ENCODE measurements at places on chromosomes 6 and 20. TPM values are rescaled to one million over a fixed set of nuclear protein-coding genes. Genes with fewer than 3 reads are reported as not detected.

GRCh38 chr20:57156011-57156729 lies 110.3 kb downstream of the BMP7 start:
- no peaks in the 10 kb centered on the region for H3K36me3 ChIP-seq
- no peaks in the 10 kb centered on the region for H3K4me1 ChIP-seq
- no peak for DNase-seq
- no peak overlapping the region for H3K4me3 ChIP-seq
- H3K27ac ChIP-seq = no peak overlapping the region

- DNase-seq = no peak
- H3K4me1 ChIP-seq = peaks cover 33% of the 10 kb centered on the region
- H3K36me3 ChIP-seq = no peaks in the 10 kb centered on the region
- H3K4me3 ChIP-seq = no peak overlapping the region
- H3K27ac ChIP-seq = peak overlapping the region; percentile 69
Observed at GRCh38 chr20:23094927-23095326, 8.8 kb upstream of the CD93 start.

DNA sequence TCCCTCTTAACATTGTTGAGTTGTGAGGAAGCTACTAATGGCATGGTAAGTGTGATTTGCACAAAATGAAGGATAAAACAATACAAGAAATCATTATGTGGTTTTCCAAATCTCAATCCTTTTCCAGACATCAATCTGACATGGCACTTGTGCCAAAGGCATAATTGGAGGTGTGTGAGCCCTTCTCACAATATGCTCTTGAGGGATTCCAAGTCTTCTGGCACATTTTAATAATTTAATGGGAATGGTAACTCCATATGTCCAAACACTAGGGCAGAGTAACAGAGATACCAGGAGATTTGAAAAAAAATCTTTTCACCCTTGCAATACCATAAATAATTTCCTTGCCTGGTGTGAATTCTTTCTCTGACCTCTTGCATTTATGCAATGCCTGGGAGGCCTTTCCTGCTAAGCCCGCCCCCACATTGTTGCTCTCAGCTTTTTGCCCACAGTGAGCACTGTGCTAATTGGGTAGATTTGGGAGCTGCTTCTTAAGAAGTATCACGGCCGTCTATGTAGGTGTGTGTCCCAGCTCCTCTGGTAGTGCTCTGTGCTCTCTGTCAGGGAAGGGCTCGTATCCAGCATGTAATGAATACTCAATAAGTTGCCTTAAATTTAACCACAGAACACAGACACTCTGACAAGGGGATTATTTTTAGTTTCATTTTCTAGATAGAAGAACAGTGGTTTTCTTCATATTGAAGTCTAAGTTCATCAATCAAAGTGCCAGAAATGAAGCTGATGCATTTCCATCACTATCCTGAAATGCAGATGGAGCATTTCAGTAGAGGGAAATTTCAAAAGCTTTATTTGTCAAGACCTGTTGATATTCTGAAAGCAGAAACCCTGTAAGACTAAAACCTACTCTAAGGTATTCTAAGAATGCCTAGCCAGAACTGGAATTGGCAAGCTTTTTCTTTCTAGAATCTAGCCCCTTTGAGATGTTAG lies 54.4 kb upstream of the CEP85L start:
- no peak for DNase-seq
- no peaks in the 10 kb centered on the region for H3K36me3 ChIP-seq
- no peak overlapping the region for H3K27ac ChIP-seq
- H3K4me3 ChIP-seq = no peak overlapping the region
- peaks cover 11% of the 10 kb centered on the region for H3K4me1 ChIP-seq
- H3K27me3 ChIP-seq = no peaks in the 10 kb centered on the region

DNA sequence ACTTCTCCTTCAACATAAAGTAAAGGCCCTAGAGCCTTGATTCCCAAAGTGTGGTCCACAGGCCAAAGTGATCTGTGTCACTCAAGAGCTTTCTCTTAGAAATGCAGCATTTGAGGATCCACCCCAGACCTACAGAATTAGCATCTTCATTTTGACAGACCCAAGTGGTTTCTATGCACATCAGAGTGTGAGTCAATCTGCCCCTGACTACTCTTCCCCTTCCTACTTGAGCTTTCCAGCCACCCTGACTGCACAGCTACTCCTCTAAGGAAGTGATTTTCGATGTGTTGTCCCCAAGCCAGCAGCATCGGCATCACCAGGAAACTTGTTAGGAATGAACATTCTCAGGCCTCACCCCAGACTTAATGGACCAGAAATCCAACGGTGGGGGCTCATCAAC lies 2.6 kb downstream of the MEP1A start:
- H3K27me3 ChIP-seq = no peaks in the 10 kb centered on the region
- peaks cover 4% of the 10 kb centered on the region for H3K4me1 ChIP-seq
- H3K36me3 ChIP-seq = no peaks in the 10 kb centered on the region
- no peak for DNase-seq

GRCh38 chr6:138592749-138593123 lies 93.4 kb upstream of the NHSL1 start:
- no peaks in the 10 kb centered on the region for H3K36me3 ChIP-seq
- H3K4me3 ChIP-seq = peak overlapping the region; percentile 27
- H3K27me3 ChIP-seq = no peaks in the 10 kb centered on the region
- H3K4me1 ChIP-seq = peaks cover 40% of the 10 kb centered on the region

- H3K27ac ChIP-seq = no peak overlapping the region
- DNase-seq = no peak
- peaks cover 11% of the 10 kb centered on the region for H3K4me1 ChIP-seq
- no peaks in the 10 kb centered on the region for H3K36me3 ChIP-seq
Observed at GRCh38 chr6:32785781-32786533, 22.6 kb upstream of the HLA-DQB2 start.

- H3K27ac ChIP-seq = no peak overlapping the region
- H3K27me3 ChIP-seq = no peaks in the 10 kb centered on the region
- DNase-seq = no peak
Observed at GRCh38 chr6:41781366-41781730, 766 bp downstream of the PRICKLE4 start.

DNA sequence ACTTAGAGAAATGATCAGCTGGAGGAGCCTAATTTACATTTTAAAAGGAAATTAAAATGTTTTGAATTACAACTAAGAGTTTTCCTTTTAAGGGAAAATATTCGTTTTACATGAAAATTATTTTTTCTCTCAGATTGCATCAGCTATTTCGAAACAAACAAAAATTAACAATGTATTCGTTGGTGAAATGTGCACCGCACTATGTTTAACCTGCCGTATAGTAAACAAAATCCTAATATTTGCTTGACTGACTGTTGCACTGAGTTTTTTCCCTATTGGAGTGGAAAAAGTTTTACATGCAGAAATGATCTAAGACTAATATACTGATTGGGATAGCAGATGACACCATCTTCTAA lies 5.7 kb downstream of the PDE10A start:
- no peaks in the 10 kb centered on the region for H3K4me1 ChIP-seq
- no peak for DNase-seq
- no peak overlapping the region for H3K4me3 ChIP-seq
- H3K27me3 ChIP-seq = peaks cover 26% of the 10 kb centered on the region
- H3K27ac ChIP-seq = no peak overlapping the region
- H3K36me3 ChIP-seq = no peaks in the 10 kb centered on the region

The PACRG gene
- polyA plus RNA-seq = 0.61 TPM

The MYB gene
- not detected for polyA plus RNA-seq
